ENCODE measurements at places on chromosomes 5 and 9. TPM values are rescaled to one million over a fixed set of nuclear protein-coding genes. Genes with fewer than 3 reads are reported as not detected.

DNA sequence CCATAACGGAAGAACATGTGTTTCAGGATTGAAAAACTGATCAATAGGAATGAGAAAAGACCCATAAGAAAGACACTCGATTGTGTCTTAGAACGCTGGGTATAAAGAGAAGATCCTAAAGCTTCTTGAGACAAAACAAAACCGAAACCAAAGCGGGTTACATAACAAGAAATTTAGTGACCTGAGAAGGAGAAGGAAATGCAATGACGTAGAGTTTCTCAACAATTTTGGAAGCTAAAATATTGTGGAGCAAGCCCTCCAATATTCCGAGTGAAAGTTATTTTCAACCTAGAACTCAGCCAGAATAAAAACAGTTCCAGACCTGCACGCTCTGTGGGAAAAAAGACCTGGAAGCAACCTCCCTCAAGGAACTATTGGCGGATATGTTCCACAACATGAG, 81.9 kb upstream of the FREM1 start:
- H3K27me3 ChIP-seq = peaks cover 5% of the 10 kb centered on the region
- peaks cover 31% of the 10 kb centered on the region for H3K4me1 ChIP-seq
- H3K36me3 ChIP-seq = no peaks in the 10 kb centered on the region
- peak overlapping the region; percentile 60 for H3K4me3 ChIP-seq

- H3K4me3 ChIP-seq = no peak overlapping the region
- no peak for DNase-seq
- H3K4me1 ChIP-seq = no peaks in the 10 kb centered on the region
- no peaks in the 10 kb centered on the region for H3K27me3 ChIP-seq
- H3K36me3 ChIP-seq = no peaks in the 10 kb centered on the region
These were observed 342.9 kb downstream of the SPOCK1 start for GRCh38 chr5:137156180-137156579.

DNA sequence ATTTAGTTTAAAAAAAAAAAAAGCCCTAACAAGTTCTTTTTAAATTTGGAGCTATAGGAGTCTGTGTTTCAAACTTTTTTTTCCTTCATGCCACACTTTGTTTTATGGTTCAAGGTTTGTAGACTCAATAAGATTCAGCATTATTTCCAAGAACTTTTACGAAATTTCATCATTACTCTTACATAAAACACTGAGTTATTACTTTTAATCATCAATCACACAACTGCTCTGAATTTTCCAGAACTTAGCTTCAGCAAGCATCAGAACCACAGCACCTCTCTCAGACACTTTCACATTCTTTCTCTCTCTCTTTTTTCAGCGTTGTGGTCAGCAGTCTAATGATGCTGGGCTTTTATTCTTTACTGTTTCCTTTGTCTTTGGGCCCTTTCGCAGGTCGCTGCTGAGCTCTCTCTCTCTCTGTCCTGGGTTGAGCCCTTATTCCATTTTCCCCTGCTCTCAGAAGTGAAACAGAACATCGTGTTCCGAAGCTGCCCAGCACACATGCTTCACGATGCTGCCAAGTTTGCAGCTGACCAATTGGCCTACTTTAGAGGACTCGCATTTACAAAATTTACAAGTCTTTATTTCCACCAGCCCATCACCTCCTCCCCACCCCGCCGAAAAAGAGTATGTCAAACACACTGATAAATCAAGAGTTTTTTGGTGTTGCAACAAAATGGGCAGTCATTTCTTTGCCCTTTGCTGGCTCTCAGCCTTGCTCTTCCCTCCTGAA, 44.6 kb upstream of the PIK3R1 start:
- peaks cover 3% of the 10 kb centered on the region for H3K27me3 ChIP-seq
- H3K27ac ChIP-seq = no peak overlapping the region
- no peaks in the 10 kb centered on the region for H3K4me1 ChIP-seq
- H3K4me3 ChIP-seq = no peak overlapping the region

- H3K36me3 ChIP-seq = no peaks in the 10 kb centered on the region
- DNase-seq = peak; percentile 91
- H3K27me3 ChIP-seq = peaks cover 27% of the 10 kb centered on the region
These were observed 614 bp upstream of the HOMER1 start for GRCh38 chr5:79514391-79515105.

The RACK1 gene
- 2,207 TPM for total RNA-seq

GRCh38 chr5:79133657-79134451, 22.2 kb downstream of the BHMT start:
- peaks cover 8% of the 10 kb centered on the region for H3K4me1 ChIP-seq
- no peak overlapping the region for H3K4me3 ChIP-seq
- H3K36me3 ChIP-seq = no peaks in the 10 kb centered on the region
- H3K27me3 ChIP-seq = no peaks in the 10 kb centered on the region
- DNase-seq = peak; percentile 70

DNA sequence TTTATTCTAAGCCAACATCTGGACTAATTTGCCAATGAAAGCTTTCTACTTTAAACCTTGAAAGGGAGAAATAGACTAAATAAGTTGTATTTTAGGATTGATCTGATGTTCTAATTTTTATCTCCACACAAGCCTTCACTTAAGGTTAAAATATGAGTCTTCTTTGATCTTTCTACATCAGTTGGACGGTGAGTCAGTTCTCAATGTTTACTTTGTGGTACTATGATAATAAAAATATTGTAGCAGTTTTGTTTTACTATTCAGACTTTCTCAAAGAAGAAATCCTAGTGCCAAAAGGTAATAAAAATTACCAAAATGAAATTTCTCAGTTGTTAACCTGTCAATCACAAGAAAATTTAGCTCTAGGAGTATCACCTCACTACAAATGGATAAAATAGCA, 203.5 kb upstream of the RGMB start:
- H3K4me1 ChIP-seq = no peaks in the 10 kb centered on the region
- DNase-seq = no peak
- no peaks in the 10 kb centered on the region for H3K27me3 ChIP-seq

- peaks cover 22% of the 10 kb centered on the region for H3K4me1 ChIP-seq
- no peaks in the 10 kb centered on the region for H3K36me3 ChIP-seq
- H3K27ac ChIP-seq = peak overlapping the region; percentile 86
- H3K4me3 ChIP-seq = peak overlapping the region; percentile 67
These were observed 24.8 kb upstream of the IER5L start for GRCh38 chr9:129202613-129203555.

GRCh38 chr9:121598965-121599871, 52.2 kb upstream of the DAB2IP start:
- peaks cover 54% of the 10 kb centered on the region for H3K27me3 ChIP-seq
- no peak overlapping the region for H3K27ac ChIP-seq
- no peak overlapping the region for H3K4me3 ChIP-seq
- peaks cover 2% of the 10 kb centered on the region for H3K36me3 ChIP-seq
- peaks cover 10% of the 10 kb centered on the region for H3K4me1 ChIP-seq

The OLFML2A gene
- total RNA-seq = not detected

GRCh38 chr5:1374030-1374678, 29.3 kb upstream of the CLPTM1L start:
- no peak overlapping the region for H3K27ac ChIP-seq
- DNase-seq = no peak
- H3K4me1 ChIP-seq = no peaks in the 10 kb centered on the region
- H3K4me3 ChIP-seq = no peak overlapping the region

- no peaks in the 10 kb centered on the region for H3K36me3 ChIP-seq
- no peak for DNase-seq
- no peak overlapping the region for H3K27ac ChIP-seq
These were observed 100.9 kb upstream of the HCN1 start for GRCh38 chr5:45796959-45797553.

The LCN12 gene
- 3.1 TPM for total RNA-seq

The TNFSF8 gene
- 88.8 TPM for total RNA-seq
